ENCODE measurements at places on chromosomes 13 and 19. TPM values are rescaled to one million over a fixed set of nuclear protein-coding genes. Genes with fewer than 3 reads are reported as not detected.

GRCh38 chr19:30053558-30053957 lies 111.5 kb downstream of the URI1 start:
- DNase-seq: no peak

BSG gene
- total RNA-seq: 1,152 TPM

CRB3 gene
- total RNA-seq: not detected

COX6B2 gene
- not detected for total RNA-seq

ZNF534 gene
- 0.31 TPM for total RNA-seq

Measured in left cardiac atrium (tissue), 4 donors.